ENCODE measurements at places on chromosomes 3 and 15.

DNA sequence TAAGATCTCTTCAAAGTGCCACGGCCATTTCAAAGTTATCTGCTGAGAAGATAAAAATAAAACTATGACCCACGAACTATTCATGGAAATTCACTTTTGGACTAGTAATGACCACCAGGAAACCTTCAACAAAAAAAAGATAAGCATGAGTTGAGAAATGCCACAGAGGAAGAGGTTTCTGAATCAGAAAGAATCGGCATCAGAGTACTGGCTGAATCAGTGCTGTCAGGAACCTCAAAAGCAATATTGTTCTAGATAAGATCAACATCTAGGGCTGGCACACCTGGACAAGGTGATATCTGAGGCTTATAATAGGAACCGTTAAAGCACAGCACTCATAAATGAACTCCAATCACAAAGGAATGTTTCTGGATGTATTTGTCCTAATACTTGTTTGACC, 72.7 kb downstream of the PEAK1 start:
- no peak for DNase-seq

DNA sequence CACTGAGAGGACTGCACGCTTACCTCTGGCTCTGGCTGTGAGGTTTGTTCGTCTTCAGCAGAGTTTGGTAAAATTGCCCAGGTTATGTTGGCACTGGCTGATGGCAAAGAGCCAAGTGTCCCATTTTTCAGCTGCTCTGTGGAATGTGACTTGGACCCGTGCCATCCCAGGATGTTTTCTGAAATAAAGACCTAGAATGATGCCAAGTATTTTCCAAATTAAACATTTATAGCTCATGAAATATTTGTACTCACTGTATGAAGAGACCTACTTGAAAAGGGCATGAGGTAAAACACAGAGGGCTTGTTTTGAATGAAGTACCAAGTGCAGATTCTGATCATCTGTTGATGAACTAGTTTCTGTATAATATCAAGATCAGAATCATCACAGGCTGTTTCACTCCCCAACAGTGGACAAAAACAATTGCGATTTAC, 200.5 kb downstream of the STT3B start:
- no peak for DNase-seq

- DNase-seq = no peak
These were observed 502.5 kb upstream of the GOLIM4 start for GRCh38 chr3:168598250-168598649.

- DNase-seq = peak; percentile 91
These were observed 66.2 kb downstream of the SCN11A start for GRCh38 chr3:38985581-38985980.

DNA sequence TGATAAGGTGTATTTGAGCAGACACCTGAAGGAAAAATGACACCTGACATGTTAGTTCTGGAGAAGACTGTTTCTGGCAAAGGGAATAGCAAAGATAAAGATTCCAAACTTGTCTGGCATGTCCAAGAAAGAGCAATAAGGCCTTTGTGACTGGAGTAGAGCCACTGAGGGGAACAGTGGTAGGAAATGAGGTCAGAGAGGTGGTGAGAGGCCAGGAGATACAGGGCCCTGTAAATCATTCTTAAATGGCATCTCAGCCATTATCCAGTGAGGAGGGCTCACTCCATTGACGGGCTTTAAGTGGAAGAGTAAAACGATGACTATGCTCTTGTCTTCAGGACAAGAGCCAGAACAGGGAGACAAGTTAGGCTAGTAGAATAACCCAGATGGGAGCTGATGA, 4.5 kb downstream of the SLC49A4 start:
- no peak for DNase-seq

DNA sequence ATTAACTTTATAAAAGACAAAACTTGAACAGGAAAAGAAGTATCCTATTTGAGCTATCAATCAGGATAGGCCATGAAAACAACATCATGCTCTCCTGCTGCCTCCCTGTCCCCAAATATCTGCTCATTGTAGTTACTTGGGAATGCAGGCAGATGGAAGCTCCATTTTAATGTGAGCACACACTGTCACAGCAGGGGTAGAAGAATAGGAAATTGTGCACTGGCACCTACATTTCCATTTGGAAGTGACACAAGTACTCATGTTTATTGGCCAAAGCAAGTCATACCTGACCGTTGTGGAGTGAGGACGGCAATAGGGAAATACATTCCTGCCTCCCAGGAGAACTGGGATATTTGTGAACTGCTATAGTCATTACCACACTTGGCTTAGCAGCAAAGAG, 52.4 kb downstream of the ASTE1 start:
- DNase-seq = no peak

DNA sequence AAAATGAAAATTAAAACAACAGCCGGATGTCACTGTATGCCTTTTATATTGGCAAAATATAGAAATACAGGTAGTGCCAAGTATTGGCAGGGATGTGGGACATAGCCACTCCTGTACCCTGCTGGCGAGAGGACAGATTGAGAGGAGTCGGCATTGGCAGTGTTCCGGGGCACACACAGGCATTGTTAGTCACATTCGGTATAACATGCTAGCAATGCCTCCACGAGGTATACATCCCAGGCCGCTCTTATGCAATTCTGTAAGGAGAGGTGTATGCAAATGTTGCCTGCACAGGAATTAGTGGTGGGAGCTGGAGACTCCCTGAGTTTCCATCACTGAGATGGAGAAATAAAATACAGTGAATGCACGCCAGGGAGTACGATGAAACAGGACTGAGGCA, 99.4 kb upstream of the DLG1 start:
- no peak for DNase-seq

DNA sequence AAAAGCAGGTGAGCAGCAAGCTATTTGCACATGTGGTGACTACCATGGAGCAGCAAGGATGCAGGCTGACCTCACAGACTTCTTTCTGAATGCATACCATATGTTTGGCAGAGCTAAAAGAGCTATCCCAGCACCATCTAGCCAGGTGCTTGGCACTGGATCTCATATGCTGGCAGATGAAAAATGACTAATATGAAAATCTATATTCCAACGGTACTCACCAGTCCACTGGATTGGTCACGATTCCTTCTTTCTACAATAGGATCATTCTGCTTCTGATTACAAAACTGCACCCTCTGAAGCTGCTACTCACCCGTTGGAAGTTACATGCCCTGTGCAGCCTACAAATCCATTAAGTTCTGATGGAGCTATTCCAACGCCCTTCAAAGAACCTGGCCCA, 714.3 kb upstream of the CFAP20DC start:
- DNase-seq = peak; percentile 15

- no peak for DNase-seq
These were observed 24.0 kb upstream of the AADAC start for GRCh38 chr3:151789853-151790463.

DNA sequence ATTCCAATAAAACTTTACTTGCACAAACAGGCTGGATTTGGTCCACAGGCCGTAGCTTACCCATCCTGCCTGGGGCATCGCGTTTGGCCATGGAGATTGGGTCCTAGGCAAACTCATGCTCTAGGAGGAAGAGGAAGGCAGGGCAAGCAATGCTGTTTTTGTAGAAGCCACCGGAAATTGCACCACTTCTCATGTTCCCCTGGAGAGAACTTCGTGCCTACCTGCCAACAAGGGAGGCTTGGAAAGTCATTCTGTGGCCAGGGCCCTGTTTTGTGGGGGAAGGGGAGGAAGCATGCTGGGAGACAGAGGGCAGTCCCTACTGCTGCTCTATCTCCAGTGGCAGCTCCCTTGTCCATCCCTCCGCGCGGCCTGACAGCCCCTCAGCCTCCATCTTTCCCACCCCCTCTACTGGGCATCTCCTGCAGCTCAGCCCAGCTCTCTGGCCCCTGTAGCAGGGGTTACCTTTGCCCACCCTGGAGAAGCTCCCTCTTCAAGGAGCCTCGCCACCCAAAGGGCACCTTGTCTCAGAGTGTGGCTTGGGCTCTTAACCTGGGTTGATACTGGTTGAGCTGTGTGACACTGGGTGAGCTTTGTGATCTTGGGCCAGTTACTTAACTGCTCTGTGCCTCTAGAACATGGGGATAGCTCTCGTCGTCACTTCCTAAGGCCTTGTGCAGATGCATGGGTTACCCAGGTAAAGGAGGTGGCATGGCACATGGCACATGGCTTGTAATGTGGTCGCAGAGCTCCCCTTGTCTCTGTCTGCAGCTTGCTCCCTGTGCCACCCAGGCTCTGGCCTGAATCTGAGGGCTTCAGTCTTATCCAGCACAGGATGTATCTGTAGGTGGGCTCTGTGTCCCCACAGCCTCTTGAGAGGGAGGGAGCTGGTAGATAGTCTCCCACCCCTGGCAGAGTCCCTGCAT, 6.1 kb downstream of the ABTB1 start:
- no peak for DNase-seq

DNA sequence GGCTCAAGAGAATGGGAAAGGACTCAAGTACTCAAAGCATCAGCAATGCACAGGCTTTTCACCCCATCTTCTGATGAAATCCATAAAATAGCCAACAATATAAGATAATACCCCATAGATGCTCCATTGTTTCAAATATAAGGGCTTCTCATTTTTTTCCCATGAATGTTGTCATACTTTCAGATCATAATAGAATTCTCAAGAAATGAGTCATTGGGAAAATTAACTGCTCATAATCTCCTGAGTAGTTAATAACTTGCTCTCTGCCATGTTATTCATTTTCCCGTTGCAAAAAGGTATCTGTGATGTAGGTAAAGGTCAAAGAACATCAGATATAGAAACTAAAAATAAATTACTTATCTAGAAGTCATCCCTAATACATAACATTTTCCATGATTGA, 121.9 kb downstream of the NSUN3 start:
- peak; percentile 0 for DNase-seq

DNA sequence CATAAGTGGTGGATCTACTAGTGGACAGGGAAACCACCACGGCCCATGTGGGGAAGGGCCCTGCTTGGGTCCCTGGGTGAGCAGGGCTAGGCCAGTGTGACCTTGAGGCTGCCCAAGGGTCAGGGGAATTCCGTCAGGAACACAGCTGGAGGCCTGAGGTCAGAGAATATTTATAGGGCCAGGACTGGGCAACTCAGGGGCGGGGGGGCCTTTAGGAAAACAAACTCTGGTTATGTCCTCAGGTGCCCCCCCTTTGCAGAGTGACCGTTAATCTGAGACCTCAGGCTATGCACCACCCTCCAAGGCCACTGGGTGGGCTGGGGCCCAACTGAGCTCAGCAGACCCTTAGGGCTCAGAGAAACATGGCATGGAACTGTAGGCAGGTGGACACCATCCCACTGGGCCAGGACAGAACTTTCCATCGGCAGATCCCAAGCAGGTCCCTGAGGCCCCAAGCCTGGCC, 2.5 kb downstream of the TWF2 start:
- no peak for DNase-seq

DNA sequence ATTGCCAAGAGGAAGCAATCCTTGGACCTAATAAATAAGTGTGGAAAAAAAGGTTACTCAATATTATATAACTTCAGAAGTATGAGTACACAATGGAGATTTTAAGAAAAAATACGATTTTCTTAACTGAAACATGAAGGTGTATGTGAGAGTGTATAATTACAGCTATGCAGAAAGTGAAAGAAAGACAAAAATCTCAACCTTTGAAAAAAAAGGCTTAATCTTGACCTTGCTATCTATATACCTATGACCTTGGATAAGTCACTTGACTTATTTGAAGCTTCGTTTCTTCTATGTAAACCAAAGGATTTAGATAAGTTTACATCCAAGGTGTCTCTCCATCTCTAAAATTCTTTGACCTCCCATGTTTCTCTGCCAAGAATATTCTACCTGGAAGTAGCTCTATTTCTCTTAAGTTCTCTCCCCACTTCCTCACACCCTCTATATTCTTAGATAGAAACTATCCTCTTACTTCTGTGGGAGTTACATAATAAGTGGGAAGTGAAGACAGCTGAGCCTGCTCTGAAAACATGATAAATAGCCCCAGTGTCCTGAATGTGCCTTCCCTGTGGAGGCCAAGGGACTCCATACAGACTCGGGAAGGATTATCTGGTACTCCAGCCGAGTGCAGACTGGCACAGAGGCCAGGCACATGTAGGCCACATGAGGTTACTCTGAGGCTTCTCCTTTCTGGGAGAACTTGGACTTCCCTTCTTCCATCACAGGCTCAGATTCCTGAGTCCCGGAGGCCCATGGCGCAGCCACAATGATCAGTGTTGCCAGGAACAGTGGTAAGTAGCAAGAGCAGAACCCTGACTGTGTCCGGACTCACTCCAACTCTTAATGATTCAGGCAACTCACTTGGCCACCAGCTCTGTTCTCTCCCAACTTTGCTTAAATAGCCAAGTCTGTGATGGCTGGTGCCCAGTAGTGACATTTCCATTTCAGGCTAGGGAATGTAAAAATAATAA, 166.8 kb upstream of the COL8A1 start:
- DNase-seq = no peak

- DNase-seq = no peak
These were observed 97.3 kb upstream of the ARHGEF3 start for GRCh38 chr3:56899078-56899477.

DNA sequence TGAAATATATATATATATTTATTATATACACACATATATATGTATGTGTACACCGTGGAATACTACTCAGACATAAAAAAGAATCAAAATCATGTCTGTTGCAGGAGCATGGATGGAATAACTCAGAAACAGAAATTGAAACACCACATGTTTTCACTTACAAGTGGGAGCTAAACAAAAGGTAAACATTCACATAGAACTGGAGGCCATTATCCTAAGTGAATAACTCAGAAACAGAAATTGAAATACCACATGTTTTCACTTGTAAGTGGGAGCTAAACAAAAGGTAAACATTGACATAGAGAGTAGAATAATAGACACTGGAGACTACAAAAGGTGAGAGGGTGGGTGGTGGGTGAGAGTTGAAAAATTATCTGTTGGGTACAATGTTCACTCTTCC, 171.5 kb upstream of the GOLIM4 start:
- DNase-seq = no peak

DNA sequence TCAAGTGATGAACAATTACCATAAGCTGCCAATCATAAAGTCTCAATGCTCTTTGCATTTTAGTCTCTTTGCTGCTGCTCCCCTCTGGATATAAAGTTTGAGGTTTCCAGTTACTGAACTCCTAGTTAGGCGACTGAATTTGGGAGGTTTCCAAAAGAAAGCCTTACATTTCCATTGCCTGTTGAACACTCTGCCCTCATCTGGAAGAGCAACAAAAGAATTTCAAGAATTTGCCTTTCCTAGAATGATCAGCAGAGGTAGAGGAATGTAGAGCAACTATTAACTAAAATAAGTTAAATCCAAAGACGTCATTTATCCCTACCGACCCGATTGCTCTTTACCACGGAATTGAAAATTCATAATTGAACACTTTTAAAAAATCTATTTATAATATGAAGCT, 53.4 kb upstream of the PRICKLE2 start:
- DNase-seq = peak; percentile 50

DNA sequence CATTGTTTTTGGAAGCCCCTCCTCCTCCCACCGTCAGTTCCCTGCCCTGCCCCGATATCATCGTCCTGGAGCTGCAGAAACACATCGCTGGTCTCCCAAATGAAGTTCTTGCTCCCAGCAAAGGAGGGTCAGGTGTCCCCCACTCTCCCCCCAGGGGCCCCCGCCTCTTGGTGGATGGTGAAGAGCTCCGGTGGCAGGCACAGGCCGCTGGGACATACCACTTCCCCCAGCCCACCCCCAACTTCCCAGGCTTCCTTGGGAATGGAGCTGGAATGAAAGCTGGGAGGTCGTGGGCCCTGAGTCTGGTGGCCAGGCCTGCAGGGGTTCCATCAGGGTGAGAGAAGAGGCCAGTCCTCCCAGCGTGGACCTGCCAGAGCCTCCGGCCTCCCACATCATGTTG, 137.7 kb downstream of the CHSY1 start:
- no peak for DNase-seq

Data from IMR-90 (cell line).